Aorta (tissue), 5 donors: ENCODE measurements at places on chromosomes 1 and 21. TPM values are rescaled to one million over a fixed set of nuclear protein-coding genes. Genes with fewer than 3 reads are reported as not detected.

GRCh38 chr1:103341377-103341880 lies 184.1 kb upstream of the RNPC3 start:
- H3K36me3 ChIP-seq, result no peaks in the 10 kb centered on the region
- no peaks in the 10 kb centered on the region for H3K4me1 ChIP-seq
- no peak overlapping the region for H3K4me3 ChIP-seq
- no peak overlapping the region for H3K27ac ChIP-seq

DNA sequence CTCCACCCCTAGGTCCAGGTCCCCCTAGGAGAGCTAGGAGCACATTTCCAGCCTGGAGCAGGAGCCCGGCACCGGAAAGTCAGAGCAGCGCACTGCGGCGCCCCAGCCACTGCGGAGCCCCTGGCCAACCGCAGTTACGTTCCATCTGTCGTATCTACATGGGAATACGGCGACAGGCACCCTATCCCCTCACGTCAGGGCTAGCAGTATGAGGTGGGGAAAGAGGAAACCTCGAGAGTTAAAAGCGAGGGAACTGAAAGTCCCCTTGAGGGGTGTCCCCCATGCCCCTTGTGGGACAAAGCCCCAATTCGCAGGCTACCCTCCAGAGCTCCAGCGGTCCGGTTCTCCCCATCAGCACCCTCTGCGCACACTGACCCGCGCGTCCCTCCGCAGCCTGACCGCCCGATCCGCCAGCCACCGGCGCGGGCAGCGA lies 995 bp downstream of the COLGALT2 start:
- H3K4me3 ChIP-seq, result peak overlapping the region; percentile 50
- H3K36me3 ChIP-seq, result no peaks in the 10 kb centered on the region
- peak; percentile 77 for DNase-seq
- no peaks in the 10 kb centered on the region for H3K4me1 ChIP-seq
- H3K27ac ChIP-seq, result no peak overlapping the region

GRCh38 chr1:90726986-90727480 lies 9.9 kb upstream of the BARHL2 start:
- DNase-seq, result no peak
- no peak overlapping the region for H3K27ac ChIP-seq
- H3K4me3 ChIP-seq, result no peak overlapping the region
- no peaks in the 10 kb centered on the region for H3K27me3 ChIP-seq
- no peaks in the 10 kb centered on the region for H3K36me3 ChIP-seq

DNA sequence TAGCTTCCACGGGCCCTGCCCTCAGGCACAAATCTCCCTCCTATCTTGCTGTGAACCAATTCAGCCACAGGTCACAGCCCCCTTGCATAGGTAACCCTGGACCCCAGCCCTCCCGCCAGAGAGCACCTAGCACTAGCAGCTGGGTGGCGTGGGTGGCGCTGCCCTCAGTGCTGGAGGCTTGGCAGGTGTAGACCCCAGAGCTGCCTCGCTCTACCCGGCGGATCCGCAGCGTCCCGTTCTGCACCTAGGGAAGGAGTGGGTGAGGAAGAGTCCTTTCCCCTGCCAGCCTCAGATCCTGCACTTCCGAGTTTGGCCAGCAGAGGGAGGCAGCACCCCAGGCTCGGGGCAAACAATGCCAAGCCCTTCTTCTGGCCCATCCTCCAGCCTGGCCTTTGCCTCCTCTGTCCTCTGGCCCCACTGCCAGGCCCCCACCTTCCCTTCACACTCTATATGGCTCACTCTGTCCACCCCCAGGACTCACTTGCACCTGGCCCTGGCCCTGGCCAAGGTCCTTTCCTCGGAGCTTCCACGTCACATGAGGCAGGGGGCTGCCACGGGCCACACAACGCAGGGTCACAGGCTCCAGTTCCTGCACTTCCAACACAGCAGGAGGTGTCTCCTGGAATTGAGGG lies 9.0 kb downstream of the IGSF9 start:
- no peak overlapping the region for H3K27ac ChIP-seq
- H3K4me3 ChIP-seq, result no peak overlapping the region
- H3K36me3 ChIP-seq, result no peaks in the 10 kb centered on the region
- DNase-seq, result peak; percentile 86
- no peaks in the 10 kb centered on the region for H3K27me3 ChIP-seq

DNA sequence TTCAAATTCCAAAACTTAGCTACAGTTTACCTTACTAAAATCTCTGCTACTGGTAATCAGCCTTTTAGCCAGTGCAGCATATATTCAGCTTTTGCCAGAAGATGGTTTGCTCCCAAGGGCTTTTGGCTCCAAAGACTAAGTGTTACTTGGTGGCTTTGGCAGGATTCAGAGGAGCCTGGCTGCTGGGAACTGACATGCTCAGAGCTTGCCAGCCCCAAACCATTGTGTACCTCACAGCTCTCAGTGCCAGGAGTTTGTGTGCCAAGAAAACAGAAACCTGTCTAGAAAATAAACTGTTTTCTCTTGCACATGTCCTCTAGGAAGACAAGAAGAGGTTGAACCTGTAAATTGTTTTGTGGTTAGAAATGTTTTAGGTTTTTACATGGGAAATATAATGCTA lies 315.9 kb downstream of the ST6GALNAC3 start:
- H3K27ac ChIP-seq, result no peak overlapping the region
- H3K27me3 ChIP-seq, result no peaks in the 10 kb centered on the region
- H3K36me3 ChIP-seq, result no peaks in the 10 kb centered on the region

GRCh38 chr1:39960431-39960958 lies 5.5 kb downstream of the MFSD2A start:
- H3K27ac ChIP-seq, result no peak overlapping the region
- no peaks in the 10 kb centered on the region for H3K27me3 ChIP-seq
- DNase-seq, result peak; percentile 82
- H3K4me1 ChIP-seq, result no peaks in the 10 kb centered on the region
- H3K4me3 ChIP-seq, result no peak overlapping the region

DNA sequence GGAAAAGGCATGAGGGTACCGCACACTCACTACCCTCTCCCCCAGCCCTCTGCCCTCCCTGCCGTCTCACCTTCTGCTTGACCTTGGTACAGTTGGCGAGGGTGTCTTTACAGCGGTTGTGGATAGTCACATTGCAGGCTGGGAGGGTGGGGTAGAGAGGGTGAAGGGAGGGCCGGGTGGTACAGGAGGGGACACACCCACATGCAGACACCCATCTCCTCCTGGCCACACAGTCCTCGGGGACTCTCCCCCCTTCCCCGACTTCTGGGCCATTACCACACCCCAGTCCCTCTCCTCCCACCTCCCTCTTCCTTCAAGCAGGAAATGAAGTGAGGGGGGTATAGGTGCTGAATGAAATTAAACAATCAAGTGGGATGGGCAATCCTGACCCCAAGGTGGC lies 11.6 kb downstream of the ARHGEF2 start:
- H3K36me3 ChIP-seq, result no peaks in the 10 kb centered on the region
- H3K4me3 ChIP-seq, result no peak overlapping the region
- H3K4me1 ChIP-seq, result no peaks in the 10 kb centered on the region
- H3K27ac ChIP-seq, result no peak overlapping the region

DNA sequence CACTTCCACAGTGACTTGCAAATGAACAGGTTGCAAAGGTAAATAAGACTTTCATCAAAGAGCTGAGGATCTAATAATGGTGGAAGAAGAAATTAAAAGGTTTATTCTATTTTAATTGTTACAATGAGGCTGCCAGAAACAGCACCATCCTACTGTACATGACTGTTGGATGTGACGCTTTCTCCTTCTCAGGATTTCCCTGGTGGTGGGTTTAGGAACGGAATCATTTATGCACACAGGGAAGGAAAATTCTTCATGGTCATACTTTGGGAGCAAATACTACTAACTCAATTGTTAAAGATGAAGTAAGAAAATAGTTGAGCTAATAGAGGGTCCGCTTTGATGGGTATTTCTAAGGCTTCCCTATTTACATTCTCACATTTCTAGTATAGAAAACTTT lies 22.2 kb upstream of the LYPLAL1 start:
- no peak overlapping the region for H3K4me3 ChIP-seq
- no peaks in the 10 kb centered on the region for H3K36me3 ChIP-seq
- H3K4me1 ChIP-seq, result no peaks in the 10 kb centered on the region
- no peaks in the 10 kb centered on the region for H3K27me3 ChIP-seq
- no peak for DNase-seq

DNA sequence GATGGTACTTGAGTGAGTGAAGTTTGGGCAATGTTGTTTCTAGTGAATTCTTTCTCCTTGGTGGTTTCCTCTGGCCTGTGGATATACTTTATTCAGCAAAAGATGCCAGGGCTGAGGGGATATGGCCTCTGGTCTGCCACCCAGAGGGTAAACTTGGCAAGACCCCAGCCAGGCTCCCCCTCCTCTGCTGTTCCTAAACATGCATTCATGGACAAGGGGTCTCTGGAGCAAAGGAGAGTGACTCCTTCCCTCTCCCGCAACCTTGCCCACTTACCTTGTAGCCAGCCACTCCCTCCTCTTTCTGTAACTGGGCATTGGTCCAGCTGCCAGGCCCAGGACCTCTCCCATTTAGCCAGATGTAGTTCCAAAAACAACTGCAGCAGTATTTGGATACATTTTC lies 43.8 kb downstream of the RUNX3 start:
- no peak overlapping the region for H3K27ac ChIP-seq
- peak; percentile 11 for DNase-seq
- no peaks in the 10 kb centered on the region for H3K27me3 ChIP-seq

DNA sequence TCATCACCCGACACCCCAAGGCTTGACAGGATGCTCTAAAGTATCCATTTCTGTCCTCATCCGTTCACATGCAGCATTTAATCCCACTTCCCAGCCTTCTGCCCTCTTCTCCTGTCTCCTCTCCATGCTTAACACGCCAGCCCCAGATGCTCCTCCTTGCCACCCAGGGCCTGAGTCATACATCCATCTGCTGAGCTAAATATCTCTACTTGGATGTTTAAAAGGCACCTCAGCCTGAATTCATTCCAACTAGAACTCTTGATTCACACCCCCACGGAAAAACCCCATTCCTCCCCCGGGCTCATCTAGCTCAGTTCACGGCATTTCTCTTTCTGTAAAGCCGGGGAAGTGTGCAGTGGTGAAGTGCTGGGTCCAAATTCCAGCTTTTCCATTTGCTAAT lies 27.7 kb downstream of the TEX35 start:
- no peaks in the 10 kb centered on the region for H3K36me3 ChIP-seq
- H3K27ac ChIP-seq, result no peak overlapping the region
- no peak overlapping the region for H3K4me3 ChIP-seq

- no peak overlapping the region for H3K27ac ChIP-seq
- no peaks in the 10 kb centered on the region for H3K27me3 ChIP-seq
- no peak for DNase-seq
- peaks cover 3% of the 10 kb centered on the region for H3K4me1 ChIP-seq
- no peaks in the 10 kb centered on the region for H3K36me3 ChIP-seq
Measured at GRCh38 chr1:165542015-165542631, 1.7 kb upstream of the LRRC52 start.

- no peak for DNase-seq
- H3K36me3 ChIP-seq, result no peaks in the 10 kb centered on the region
- no peak overlapping the region for H3K4me3 ChIP-seq
- no peak overlapping the region for H3K27ac ChIP-seq
- H3K4me1 ChIP-seq, result no peaks in the 10 kb centered on the region
- no peaks in the 10 kb centered on the region for H3K27me3 ChIP-seq
Measured at GRCh38 chr1:207713529-207713928, 38.3 kb upstream of the CD46 start.

- H3K4me1 ChIP-seq, result no peaks in the 10 kb centered on the region
- DNase-seq, result no peak
- no peak overlapping the region for H3K27ac ChIP-seq
- H3K27me3 ChIP-seq, result no peaks in the 10 kb centered on the region
Measured at GRCh38 chr1:29698033-29698432, 461.7 kb downstream of the PTPRU start.

DNA sequence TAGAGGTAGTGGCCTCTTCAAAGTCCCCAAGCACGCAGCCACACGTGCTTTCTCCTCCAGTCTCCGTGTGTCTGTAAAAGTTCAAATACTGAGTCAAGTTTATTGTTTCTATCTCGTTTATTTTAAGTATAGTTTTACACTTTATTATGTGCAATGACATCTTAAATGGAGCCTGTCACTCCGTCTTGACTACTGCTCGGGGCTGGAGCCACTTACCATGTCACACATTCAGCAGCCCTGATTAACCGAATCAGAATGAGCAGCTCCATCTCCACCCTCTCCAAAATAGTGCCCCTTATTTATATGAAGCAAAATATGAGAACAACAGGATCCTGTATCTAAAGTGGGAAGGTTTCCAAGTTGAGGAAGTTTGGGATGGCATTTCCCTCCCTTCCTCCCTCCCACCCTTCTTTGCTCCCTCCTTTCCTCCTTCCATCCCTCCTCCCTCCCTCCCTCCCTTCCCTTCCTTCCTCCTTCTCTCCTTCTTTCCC lies 201.0 kb downstream of the PBX1 start:
- no peak overlapping the region for H3K4me3 ChIP-seq
- H3K4me1 ChIP-seq, result no peaks in the 10 kb centered on the region
- H3K27me3 ChIP-seq, result no peaks in the 10 kb centered on the region
- no peak for DNase-seq

GRCh38 chr21:45253180-45253579 lies 34.5 kb downstream of the POFUT2 start:
- no peak for DNase-seq
- no peaks in the 10 kb centered on the region for H3K27me3 ChIP-seq
- H3K36me3 ChIP-seq, result no peaks in the 10 kb centered on the region
- no peak overlapping the region for H3K4me3 ChIP-seq
- H3K27ac ChIP-seq, result no peak overlapping the region

DNA sequence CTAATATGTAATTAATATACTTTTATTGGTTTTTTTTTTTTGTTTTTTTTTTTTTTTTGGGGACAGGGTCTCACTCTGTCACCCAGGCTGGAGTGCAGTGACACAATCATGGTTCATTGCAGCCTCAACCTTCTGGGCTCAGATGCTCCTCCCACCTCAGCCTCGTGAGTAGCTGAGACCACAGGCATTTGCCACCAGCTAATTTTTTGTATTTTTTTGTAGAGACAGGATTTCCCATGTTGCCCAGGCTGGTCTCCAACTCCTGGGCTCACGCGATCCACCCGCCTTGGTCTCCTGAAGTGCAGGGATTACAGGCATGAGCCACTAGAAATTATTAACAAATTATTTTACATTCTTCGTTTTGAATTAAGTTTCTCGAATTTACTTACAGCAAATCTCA lies 16.8 kb upstream of the POGZ start:
- no peaks in the 10 kb centered on the region for H3K36me3 ChIP-seq
- no peaks in the 10 kb centered on the region for H3K27me3 ChIP-seq
- H3K4me1 ChIP-seq, result no peaks in the 10 kb centered on the region
- no peak for DNase-seq

DNA sequence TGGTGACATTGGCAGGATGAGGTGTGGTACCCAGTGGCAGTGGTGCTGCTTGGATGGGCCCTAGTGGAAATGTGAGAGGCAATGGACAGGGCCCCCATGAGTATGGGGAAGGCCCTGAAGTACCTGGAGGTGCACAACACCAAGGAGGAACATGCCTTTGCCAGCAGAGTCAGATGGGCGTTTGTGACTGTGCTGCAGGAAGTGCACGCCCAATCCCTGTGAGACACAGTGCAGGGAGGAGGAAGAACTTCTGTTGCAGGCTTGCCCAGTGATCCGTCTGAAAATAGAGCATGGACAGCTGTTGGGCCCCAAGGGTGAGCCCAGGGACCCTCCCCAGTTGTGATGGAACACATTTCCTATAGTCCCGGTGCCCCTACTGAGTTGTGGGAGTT lies 42.7 kb downstream of the GJA5 start:
- no peaks in the 10 kb centered on the region for H3K36me3 ChIP-seq
- H3K4me3 ChIP-seq, result no peak overlapping the region
- H3K4me1 ChIP-seq, result no peaks in the 10 kb centered on the region
- no peak overlapping the region for H3K27ac ChIP-seq
- DNase-seq, result peak; percentile 45

- no peaks in the 10 kb centered on the region for H3K27me3 ChIP-seq
- no peaks in the 10 kb centered on the region for H3K4me1 ChIP-seq
- H3K4me3 ChIP-seq, result no peak overlapping the region
- H3K36me3 ChIP-seq, result no peaks in the 10 kb centered on the region
Measured at GRCh38 chr1:198496216-198497143, 44.0 kb downstream of the ATP6V1G3 start.

PLA2G2F gene
- not detected for total RNA-seq

PCNX2 gene
- 27.2 TPM for total RNA-seq

SPRR2G gene
- not detected for total RNA-seq

ADCY10 gene
- 0.16 TPM for total RNA-seq

MYCL gene
- total RNA-seq, result 0.45 TPM

CTSK gene
- 50.0 TPM for total RNA-seq

CD164L2 gene
- not detected for total RNA-seq
